Head of caudate nucleus (tissue), 42 donors: ENCODE measurements at places on chromosomes 3 and 15.

- no peak for DNase-seq
Measured at GRCh38 chr3:97979610-97980009, 7.4 kb upstream of the RIOX2 start.

DNA sequence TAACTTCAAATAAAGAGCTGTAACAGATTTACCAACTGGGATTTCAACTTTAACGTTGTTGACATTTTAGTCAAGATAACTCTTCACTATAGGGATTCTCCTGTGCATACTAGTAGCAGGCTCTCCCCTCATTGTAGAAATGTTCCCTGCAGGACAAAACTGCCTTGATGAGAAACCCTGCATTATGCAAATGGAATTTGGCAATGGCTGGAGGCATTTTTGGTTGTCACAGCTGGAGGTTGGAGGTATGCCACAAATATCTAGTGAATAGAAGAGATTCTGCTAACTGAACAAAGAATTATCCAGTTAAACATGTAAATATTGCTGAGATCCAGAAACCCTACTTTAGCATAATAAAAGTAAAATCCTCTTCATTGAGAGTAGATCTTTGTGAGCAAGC, 928.8 kb upstream of the ALCAM start:
- peak; percentile 58 for DNase-seq

DNA sequence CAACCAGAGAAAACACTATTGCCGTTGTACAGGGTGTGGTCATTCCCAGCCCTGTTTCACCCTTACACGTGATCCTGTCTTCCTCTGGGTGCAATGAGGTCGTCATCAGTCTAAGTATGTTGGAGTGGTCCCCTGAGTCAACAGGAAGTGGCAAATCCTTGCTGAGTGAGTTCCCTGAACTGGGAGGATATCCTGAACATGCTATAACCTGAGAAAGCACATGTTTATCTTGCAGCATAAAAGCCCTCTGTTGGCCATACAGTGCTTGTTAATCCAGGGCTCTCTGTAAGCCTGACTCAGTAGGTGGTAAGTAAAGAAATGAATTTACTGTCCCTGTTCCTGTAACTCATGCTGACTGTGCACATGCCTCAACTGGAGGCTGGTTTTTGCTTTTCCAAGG, 477.8 kb upstream of the RGMA start:
- no peak for DNase-seq

DNA sequence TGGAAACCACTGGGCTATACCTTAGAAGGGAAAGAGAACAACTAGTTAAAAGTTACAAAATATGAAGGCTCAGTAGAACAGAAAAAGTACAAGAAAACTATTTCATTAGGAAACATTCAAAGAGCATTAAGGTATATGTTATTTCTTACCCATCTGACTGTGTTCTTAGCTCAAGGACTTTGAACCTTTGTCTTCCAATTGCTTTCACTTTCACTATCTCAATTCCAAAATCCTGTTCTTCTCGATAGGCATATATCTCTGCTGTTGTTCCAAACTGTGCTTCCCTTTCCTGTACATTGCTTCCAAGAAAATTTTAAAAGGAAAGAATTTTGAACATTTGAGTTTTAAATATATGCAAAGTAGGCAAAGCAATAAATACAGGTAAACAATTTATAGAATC, 6.9 kb downstream of the CRBN start:
- DNase-seq = no peak

DNA sequence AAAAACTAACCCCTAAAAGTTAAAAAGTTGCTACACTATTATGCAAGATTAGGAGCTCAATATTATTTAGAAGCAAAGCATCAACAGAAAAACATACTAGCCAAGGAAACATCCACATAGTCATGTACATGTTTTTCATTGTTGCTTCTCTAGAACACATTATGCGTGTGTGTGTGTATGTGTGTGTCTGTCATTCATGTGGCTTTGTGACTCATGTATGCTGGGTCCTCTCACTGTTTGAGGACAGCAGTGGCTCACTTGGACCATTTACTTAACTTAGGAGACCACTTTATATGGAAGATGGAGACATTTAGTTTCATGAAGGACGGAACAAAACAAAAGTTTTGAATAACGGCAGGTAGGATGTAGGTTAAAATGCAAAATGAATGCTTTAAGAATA, 219.4 kb upstream of the THBS1 start:
- no peak for DNase-seq

GRCh38 chr3:184728010-184728527, 16.2 kb upstream of the MAGEF1 start:
- no peak for DNase-seq

DNA sequence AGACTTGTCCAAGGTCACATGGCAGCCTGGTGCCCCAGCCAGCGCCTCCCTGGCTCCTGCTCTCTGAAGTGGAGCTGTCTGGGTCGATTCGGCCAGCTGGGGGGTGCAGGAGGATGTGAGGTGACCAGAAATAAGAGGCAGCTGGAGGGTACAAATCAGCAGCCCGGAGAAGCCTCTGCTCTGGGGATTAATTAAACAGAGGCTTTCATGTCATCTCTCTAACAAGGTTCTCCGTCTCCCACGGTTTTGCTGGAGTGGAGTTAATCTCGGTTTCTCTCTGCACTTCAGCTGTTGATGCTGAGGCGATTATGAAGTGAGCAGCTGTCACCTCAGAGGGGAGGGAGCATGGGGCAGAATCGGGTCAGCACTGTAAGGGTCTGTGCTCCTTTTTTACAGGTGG, 236.8 kb downstream of the TLE3 start:
- no peak for DNase-seq

GRCh38 chr15:45372041-45372995, 6.0 kb downstream of the GATM start:
- peak; percentile 49 for DNase-seq

DNA sequence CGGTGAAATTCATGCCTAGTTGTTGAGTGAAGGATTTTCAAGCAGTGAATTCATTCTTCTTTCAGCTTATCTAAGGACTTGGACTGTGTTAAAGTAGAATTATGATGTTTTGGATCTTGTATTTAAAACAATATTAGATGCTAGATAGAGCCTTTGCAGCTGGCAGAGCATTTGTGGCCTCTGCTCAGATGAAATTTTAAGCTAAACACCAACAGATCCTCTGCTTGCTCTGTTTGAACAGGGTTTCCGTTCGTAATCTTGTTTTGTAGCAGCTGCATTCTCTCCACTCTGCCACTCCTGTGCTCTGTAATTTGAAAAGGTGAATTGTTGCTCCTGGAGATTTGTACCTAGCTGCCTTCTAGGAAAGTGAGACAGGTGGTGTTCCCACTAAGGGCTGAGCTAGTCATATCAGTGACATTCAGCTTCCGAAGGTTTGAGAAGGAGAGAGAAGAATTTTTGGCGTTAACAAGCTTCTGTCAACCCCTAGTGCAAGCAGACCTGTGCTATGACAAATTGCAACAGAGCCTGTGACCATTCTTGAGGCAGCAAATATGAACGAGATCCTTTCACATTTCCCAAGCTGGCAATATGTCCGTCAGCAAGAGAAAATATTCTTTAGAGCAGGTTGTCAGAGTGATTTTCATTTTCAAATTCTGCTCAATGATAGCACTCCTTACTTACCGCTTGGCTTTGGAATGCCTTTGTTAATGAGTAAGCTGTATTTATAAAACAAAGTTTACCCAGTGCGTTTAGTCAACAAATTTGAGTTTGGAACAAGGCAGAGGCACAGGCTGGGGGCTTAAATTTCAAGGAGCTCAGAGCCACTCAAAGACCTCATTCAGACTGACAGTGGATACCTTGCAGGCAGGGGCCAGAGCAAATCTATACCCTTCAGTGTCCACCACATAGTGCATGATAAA, 5.3 kb downstream of the CHST2 start:
- no peak for DNase-seq

DNA sequence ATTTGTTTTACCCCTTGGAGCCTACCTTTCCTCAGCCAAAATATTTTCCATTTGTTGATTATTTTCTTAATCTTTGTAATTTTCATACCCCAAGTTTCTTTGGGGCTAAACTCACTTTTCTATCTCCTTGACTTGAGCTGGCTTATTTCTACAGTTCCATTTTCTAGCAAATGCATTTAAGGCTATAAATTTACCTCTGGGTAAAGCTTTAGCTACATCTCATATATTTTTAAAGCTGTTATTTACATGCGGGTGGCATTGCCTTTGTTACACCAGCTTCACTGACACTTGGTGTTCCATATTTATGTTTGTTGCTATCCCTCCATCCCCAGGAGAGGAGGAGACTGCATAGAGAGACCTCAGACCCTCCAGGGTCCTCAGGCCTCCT, 136.3 kb downstream of the NUP210 start:
- no peak for DNase-seq

GRCh38 chr15:97470417-97470816, 490.1 kb upstream of the ARRDC4 start:
- DNase-seq = no peak

DNA sequence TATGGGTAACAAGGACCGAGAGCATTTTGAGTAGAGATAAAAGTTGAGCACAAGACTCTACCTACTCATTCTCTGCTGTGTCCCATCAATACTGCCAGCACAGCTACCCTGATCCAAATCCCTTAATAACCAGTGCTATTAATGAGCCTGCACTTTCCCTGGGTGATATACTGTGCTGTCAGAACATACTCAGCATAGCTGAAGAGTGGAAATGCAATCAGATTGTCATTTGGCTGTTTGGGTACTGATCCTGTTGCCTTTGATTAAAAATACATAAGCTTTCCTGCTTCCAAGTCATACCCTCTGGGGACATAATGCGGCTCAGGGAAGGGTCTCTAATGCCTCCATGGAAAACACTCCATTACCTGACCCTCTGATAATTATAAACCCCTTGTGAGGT, 917.5 kb downstream of the SQOR start:
- no peak for DNase-seq

DNA sequence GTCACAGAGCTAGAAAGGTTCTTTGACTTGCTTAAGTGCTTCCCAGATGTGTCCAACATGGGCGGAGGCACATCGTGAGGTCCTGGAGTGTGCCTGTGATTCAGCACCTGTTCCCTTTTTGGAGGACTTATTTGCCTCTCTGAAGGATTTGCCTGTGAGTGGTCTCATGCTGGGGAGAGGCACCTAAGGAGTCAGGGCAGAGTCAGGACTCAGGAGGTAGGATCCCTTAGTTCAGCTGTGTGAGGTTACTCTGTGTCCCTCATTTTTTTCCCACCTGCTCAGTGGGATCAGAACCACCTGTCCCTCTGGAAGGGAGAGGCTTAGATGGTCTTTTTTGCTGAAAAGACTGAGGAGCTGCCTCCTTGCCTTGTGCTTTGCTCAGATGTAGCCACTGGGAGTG, 3.0 kb downstream of the ZNF589 start:
- no peak for DNase-seq

- DNase-seq = peak; percentile 53
Measured at GRCh38 chr3:161104561-161105551, at the start of gene B3GALNT1. B3GALNT1 (minus strand) TSS chr3:161105349; CDS start chr3:161086754, 18,595 bp downstream.

GRCh38 chr3:101172516-101172915, 147.9 kb downstream of the IMPG2 start:
- no peak for DNase-seq

GRCh38 chr15:70038730-70039392, 58.9 kb downstream of the TLE3 start:
- no peak for DNase-seq

DNA sequence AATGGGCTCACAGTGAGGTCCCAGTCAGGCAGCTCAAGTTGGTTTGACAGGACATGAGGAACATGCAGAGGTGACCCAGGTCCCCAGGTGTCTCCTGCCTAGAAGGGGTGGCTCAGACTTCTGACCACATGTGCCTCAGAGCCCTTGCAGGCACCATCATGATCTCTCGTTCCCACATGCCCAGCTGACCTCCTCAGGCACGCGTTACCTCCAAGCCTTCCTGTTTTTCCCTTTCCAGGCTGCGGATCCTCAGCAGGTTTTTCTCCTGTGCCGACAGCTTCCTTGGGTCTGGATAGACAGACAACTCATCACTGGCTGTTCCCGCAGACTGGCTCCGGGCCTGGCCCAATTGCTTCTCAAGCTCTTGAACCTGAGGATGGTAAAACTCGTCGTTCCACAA, 30.4 kb downstream of the CCDC13 start:
- no peak for DNase-seq

- DNase-seq = no peak
Measured at GRCh38 chr3:56929809-56930615, 128.3 kb upstream of the ARHGEF3 start.

DNA sequence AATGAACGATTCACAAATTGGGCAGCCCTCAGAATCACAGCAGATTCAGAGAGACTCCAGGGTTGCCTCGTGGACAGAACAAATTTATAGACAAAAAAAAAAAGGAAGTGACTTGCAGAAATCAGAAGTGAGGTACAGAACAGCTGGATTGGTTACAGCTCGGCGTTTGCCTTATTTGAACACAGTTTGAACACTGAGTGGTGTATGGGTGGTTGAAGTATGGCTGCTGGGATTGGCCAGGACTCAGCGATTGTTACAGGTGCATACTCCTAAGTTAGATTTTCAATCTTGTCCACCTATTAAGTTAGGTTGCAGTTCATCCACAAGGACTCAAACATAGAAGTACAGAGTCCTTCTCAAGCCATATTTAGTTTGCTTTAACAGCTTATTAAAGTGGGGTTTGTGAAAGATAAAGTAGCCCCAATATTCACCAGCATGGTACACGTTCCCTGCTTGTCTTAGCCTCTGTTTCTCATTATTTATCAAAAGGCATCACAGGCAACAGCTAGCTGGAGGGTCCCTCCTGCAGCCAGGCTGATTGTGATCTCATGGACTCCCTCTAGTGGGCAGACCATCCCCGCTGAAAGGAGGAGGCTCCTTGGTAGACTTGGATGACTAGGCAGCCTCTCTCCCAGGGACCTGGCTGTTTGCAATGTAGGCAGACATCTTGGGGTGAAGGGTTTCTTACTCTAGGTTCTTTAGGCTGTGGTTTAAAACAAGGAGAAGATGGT, 17.6 kb upstream of the ALDH1L1 start:
- peak; percentile 63 for DNase-seq

GRCh38 chr15:50209809-50210208, 27.8 kb downstream of the SLC27A2 start:
- no peak for DNase-seq

DNA sequence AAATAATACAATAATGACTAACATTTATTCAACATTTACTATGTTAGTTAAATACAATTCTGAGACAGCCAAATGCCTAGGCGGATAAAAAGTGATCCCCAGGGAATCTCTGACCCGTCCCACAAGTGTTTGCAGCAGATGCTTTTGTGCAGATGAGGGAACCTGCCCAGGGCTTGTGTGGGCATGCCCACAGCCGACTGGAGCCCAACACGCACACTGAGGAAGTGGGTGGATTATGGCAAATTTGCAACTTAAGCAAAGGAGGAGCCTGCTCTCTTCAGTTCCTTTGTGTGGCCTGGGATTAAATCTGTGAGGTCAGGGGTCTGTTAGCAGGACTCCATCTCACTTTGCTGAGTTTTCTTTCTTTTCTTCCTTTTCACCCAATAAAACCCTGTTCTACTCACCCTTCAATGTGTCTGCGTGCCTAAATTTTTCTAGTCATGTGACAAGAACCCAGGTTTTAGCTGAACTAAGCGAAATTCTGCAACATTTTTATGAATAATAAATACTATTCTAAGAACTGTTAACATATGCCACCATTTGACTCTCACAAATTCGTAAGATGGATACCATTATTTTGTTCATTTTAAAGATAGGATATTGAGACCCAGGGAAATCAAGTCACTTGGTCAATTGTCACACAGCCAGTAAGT, 13.9 kb upstream of the RTP1 start:
- no peak for DNase-seq

GRCh38 chr15:33183334-33183733, 11.2 kb downstream of the FMN1 start:
- DNase-seq = no peak

GRCh38 chr3:63981980-63982379, 41.3 kb downstream of the PSMD6 start:
- DNase-seq = no peak

- no peak for DNase-seq
Measured at GRCh38 chr3:188053710-188054380, 100.1 kb upstream of the LPP start.
